ENCODE measurements at places on chromosomes 7 and 10. TPM values are rescaled to one million over a fixed set of nuclear protein-coding genes. Genes with fewer than 3 reads are reported as not detected.

The GPR85 gene
- polyA plus RNA-seq = 1.8 TPM

The PPRC1 gene
- 22.6 TPM for polyA plus RNA-seq

The EBF3 gene
- polyA plus RNA-seq = 0.15 TPM

GRCh38 chr10:11208908-11209829 is 191.5 kb downstream of the CELF2 start:
- no peak for DNase-seq

DNA sequence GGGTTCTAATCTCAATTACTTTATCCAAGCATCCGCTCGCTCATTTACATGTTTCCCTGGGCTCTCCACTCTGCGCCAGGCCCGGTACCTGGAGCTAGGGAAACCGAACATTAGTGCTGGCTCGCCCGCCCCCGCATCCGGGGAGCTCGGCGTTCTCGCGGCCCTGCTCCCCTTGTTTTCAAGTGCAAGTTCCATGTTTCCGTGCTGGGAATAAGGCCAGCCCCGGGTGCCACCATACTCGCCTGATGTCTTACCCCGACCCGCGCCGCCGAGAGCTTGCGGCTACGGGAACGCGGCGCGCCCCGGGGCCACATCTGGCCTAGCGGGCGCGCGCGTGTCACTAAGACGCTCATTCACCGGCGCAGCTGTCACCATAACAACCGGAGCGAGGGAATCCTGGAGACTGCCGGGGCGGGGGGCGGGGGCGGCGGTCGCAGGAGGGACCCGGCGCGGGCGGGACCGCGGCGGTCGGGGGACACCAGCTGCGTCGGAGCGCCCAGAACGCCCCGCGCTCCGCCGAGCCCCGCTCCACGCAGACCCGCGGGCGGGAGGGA is at the start of gene NEURL1:
Gene NEURL1, plus strand, starts transcription at position 344 of the 554 bp plus-strand sequence. CDS start 683 bp downstream, outside the sequence.
- DNase-seq = peak; percentile 60

- no peak for DNase-seq
Measured at GRCh38 chr10:83367036-83367435, 772.3 kb upstream of the GHITM start.

DNA sequence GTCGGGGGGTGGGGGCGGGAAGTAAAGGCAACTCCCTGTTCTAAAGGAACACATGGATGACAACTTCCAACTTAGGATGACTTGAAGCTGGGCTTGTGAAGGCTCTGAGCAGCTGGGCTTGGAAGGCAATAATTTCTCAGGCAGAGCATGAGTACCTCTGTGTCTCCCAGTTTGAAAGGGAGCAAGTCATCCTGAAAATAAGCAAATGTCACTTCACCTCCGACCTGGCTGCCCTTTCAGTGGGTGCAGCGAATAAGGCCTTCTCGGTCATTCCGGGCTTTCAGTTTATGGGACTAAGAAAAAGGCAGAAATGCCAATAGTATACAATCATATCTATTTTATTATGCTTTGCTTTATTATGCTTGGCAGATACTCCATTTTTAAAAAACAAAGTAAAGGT is 15.3 kb upstream of the ADAMTS14 start:
- peak; percentile 45 for DNase-seq

DNA sequence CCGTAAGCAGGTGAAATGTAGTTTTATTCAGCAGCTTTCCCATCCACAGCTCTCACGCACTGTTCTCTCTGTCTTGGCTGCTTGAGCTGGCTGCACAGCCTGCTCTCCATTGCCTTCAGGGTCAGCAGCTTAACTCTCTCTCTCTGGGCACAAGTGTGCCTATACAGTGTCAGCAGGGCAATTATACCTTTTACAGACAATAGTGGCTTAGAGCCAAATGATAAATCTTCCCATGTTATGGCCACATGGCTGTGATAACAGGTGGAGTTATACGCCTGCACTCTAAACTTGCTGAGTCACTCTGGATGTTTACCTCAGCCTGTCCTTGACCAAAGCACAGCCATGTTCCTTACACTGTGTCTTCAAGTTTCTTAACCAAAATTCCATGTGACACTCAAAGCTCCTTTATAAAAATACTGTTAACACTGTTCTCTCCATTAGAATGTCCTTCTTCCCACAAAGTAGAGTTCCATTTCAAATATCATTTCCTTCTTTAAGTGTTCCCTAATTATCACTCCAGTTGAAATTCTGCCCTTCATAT is 6.1 kb downstream of the RNF133 start:
- DNase-seq = no peak

- peak; percentile 92 for DNase-seq
Measured at GRCh38 chr10:118501637-118502440, 93.6 kb downstream of the PRLHR start.

The ABCA13 gene
- not detected for polyA plus RNA-seq

GRCh38 chr10:8323428-8324054 is 269.1 kb downstream of the GATA3 start:
- DNase-seq = no peak

The SPDYE9 gene
- polyA plus RNA-seq = 0.38 TPM

GRCh38 chr10:85784792-85785191 is 581.8 kb downstream of the GRID1 start:
- no peak for DNase-seq

- DNase-seq = no peak
Measured at GRCh38 chr7:38830826-38831225, 78.2 kb downstream of the VPS41 start.

DNA sequence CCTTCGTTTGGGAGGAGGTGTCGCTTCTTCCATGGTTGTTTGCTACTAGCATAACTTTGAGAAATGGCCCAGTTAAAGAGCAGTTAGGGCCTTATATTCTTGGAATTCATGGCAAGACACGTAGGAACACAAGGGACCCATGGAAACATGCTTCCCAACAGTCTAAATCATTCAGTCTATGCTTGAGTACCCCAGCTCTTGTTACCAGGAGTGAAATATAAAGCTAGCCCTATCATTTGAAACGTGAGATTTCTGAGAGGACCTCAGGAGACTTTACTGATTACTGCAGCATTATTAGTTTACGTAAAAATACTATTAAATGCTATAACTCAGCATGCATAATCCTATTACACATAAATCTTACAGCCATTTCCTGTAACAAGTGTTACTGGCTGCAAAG is 328.6 kb upstream of the CDC14C start:
- no peak for DNase-seq

The CTAGE15 gene
- polyA plus RNA-seq = not detected

- no peak for DNase-seq
Measured at GRCh38 chr7:139340808-139341057, 404 bp upstream of the FMC1 start.

- DNase-seq = no peak
Measured at GRCh38 chr10:131771634-131772358, 129.0 kb upstream of the PPP2R2D start.

DNA sequence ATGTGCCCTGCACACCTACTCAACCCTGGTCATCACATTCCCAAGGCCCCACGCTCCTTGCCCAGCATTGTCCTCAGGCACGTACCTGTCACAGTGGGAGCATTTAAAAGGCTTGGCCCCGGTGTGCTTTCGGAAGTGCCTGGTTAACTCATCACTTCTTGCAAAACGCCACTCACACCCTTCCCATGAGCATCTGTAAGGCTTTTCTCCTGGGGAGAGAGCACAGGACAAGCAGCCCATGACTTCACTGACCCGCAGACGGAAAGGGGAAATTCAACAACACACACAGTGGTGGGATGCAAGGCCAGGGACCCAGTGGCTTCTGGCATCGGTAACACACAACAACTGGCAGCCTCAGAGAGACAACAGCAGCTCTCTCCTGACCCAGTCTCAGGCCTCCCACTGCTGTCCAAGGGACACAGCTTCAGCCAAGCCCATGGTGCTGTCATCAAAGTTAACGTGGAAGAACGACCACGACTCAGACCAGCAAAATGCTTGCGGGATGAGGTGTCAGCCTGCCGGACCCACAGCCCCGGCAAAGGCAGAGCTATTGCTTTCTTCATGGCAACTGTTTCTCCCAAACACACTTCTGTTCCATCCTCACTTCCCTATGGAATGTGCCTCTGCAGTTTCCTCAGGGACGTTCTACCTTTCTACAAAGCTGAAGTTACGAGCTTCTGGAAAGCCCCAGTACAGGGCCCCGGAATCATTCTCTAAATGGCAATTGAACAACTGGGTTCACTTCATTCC is 4.8 kb downstream of the KLF6 start:
- peak; percentile 83 for DNase-seq

DNA sequence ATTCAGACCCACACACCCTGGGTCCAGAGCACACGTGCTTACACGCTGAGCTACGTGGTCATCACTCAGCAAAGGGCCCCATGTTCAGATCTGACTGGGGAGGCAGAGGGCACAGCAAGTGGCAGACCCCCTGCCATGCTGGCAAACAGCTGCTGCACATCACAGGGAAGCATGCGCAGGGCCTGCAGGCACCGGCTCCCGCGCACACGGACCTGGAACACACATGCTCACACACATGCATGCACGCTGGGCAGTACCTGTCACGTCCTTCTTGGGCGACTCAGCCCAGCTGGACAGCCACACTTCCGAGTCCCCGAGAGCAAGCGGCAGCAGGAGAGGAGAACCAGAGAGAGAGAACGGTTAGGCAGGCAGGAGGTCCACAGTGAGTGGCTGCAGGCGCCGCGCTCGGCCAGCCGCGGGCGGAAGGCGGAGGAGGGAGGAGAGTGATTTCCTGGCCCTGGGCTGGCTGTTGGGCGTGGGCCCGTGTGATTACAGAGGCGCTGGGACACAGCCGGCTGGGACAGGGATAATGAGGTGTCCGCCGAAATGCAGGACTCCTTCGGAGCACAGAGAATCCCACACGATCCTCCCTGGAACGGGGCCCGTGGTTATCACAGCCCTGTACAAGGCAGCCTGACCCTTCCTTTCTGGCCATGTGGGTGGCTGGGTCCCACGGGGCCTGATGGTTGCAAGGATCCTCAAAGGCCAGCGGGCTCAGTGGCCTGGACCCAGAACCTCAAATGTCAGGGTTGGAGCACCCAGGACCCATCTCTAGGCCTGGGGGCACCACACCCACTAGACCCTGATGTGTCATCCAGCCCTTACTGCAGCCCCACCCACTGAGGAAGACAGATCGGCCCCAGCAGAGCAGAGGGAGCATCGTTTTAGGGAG is 175.1 kb downstream of the NEURL1 start:
- DNase-seq = peak; percentile 94

DNA sequence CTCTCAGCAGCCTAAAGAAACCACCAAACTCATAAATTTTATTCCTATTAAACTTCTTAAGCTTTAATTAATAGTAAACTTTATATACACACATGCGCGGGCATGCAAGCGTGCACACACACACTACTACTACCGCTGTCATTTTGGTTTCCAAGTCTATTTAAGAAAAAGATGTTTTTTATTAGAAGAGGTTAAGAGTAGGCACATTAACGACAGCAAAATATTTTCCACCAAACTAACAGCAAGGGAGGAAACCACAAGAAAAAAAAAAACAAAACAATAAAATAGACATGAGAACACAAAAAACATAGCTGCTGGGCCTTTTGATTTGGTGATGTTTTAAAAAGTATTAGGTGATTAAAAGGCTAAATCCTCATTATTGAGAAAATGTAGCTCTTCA is 28.6 kb downstream of the RTKN2 start:
- DNase-seq = peak; percentile 46

- DNase-seq = no peak
Measured at GRCh38 chr7:26135551-26135950, 16.4 kb upstream of the NFE2L3 start.

The GOLGA7B gene
- not detected for polyA plus RNA-seq

The TUBAL3 gene
- not detected for polyA plus RNA-seq
